Skin of body (tissue), 3 donors: ENCODE measurements at places on chromosomes 3 and 15.

DNA sequence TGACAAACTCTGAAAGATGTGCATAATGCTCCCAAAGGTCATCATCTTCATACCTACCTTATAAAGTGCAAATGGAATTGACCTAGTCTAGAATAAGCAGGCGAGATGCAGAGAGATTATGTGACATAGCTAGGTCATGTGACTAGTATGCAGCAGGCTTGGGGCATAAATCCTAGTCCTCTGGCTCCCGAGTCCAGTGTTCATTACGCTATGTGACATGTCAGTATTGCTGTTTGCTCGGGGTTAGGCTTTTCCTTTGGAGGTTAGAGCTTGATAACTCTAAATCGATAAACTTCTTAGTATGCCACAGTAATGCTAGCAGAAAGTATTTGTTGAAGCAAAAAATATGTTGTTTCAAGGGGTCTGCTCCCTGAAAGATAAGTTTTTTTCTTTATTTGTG, 481.7 kb upstream of the TPRG1 start:
- DNase-seq: no peak

GRCh38 chr3:183825456-183826161, at the start of gene MAP6D1:
MAP6D1 (minus strand) TSS chr3:183825577; CDS start chr3:183825547, 30 bp downstream.
- peak; percentile 23 for DNase-seq

GRCh38 chr3:167837466-167837865, 101.9 kb downstream of the SERPINI1 start:
- no peak for DNase-seq

- DNase-seq: no peak
Observed at GRCh38 chr15:65306551-65306950, 2.1 kb downstream of the RNU5B-1 start.
